ENCODE measurements at places on chromosomes 3 and 15.

GRCh38 chr3:59559721-59560435 lies 510.1 kb upstream of the CFAP20DC start:
- peak; percentile 99 for DNase-seq

- no peak for DNase-seq
Measured at GRCh38 chr3:8095724-8096123, 405.9 kb upstream of the LMCD1 start.

GRCh38 chr15:22930782-22931484 lies 49.2 kb downstream of the CYFIP1 start:
- DNase-seq: peak; percentile 32

GRCh38 chr15:89175617-89176191 lies 45.7 kb downstream of the RLBP1 start:
- DNase-seq: no peak

- DNase-seq: no peak
Measured at GRCh38 chr3:46849045-46849631, 14.1 kb downstream of the MYL3 start.

DNA sequence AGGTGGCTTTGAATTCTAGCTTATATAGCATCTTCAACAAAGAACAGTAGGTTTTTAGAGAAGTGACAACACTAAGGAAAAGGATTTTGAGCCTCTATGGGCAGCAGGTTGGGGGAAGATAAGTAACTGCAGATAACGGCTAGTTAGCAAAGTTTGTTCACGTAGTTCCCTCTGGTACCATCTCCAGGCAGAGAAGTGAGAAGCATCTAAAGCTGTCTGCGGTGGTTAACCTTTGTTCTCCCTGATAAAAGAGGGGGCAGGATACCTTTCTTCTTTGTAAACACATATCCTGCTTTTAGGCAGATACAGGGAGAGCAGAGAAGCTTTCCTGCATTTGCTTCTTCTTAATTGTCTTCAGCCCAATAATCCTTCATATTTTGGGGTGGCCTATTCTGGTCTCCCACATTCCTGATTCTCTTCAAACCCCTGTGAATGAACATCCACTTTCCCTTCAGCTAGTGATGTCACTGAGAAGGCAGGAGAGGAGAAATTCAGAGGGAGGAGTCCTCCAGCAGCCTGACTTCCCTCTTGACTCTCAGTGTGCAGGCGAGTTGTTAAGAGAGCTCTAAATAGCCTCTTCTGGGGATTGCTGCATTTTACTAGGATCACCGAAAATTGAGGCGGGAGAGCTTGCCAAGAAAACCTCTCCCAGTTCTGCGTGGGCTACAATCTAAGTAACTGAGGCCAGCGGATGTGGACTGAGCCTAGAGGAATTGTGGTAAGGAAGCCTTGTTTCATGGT lies 393.7 kb upstream of the C2CD4B start:
- DNase-seq: no peak

DNA sequence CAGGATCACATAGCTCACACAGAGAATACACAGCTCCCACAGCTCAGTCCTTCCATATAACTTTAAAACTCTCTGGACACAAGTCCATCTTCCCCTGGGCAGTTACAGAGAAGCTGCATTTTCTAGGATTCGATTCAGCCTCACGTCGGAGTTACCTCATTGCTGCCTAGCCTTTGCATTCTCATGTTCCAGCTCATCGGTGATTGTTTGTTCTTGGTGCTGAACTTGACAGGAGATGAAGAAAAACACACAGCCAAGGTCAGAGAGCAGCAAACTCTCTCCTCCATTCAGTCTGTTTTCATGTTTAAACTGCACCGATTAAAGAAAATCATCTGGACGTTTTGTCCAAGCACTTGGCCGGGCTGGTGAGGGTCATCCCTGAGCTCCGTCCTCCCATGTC lies 375.5 kb upstream of the CFAP20DC start:
- peak; percentile 76 for DNase-seq

- DNase-seq: no peak
Measured at GRCh38 chr3:194462936-194463335, 23.9 kb downstream of the ATP13A3 start.

DNA sequence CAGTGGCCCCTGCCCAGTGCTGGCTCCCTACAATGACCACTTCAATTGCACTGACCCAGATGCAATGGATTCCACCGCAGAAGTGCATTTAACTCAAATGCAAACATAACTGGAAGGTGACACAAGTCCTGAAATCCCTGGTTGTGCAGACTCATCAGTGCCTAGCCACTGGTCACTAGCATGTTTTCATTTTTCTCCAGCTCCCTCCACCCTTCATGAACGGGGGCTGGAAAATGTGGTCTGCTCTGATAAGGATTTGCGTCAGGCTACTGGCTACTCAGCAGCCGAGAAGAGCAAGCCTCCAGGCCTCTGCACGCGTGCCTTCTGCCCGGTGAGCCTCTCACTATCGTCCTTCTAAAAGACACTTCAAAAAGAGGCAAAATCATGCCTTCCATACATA lies 27.4 kb upstream of the FURIN start:
- DNase-seq: no peak

DNA sequence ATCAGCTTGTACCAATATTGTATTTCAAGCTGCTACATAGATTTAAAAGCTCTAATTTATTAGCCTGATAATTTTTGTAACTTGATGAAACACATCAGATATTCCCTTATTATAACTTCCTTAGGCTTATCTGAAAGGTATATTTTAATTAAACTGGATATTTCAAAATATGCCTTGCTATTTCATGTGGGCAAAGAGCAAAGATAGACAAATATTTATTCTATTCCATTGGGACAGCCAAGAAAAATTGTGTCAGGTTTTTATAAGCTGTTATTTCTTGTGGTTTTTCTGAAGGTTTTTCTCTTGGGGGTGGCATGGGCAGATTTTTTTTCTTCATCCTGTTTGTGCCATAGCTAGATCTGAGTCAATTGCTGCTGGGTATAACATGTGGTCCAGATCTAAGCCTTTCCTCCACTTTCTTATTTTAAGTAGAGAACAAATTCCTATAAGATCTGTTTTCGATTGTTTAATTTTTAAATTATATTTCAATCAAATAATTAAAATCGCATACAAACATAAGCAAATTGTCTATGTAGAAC lies 249.5 kb downstream of the NAALADL2 start:
- no peak for DNase-seq

- no peak for DNase-seq
Measured at GRCh38 chr3:152291238-152291637, 22.5 kb downstream of the MBNL1 start.

DNA sequence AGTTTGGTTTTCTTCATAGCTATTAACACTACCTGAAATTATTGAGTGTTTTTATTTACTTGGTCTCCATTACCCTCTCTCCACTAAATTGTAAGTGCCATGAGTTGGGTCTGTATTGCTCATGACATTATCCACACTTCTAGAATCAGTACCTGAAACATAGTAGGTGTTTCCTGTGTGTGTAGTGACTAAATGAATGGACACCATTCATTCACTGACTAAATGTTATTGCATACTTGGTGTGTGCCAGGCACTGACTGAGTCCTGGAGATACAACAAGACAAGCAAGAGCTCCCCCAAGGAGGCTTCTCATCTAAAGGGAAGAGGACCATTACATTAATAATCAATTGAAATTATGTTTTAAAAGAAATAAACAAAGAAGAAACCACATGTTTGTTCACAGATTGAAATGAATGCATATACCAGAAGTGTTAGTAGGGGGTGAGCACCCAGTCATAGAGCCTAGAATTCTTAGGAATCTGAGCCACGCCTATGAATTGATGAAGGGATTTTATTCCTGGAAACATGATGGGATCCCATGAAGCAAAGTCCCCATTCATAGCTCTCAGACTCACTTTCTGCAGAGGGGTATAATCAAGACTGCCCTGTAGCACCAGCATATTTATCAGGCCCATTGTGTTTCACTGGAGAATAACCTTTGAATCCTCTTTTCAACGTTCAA lies 31.7 kb upstream of the ATOSA start:
- no peak for DNase-seq

- DNase-seq: no peak
Measured at GRCh38 chr3:196931157-196931556, 11.2 kb downstream of the NCBP2 start.

- DNase-seq: no peak
Measured at GRCh38 chr15:68442041-68442440, 10.1 kb upstream of the ITGA11 start.

DNA sequence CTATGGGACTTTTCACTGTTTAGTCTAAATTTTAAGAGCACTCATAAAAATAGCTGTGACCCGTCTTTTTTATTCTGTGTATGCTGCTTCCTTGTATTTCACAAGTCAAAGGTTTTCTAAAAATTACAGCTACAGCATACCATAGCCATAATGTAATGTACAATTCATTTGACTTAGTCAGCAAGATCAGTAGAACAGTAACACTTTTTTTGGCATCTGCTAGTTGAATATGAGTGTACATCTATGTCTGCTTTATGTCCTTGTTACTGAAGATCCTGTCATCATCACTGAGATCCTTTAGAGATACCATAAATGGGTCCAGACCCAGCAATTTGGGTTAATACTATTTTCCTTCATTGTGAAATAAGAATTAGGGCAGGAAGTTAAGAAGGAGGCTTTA lies 42.2 kb downstream of the CMSS1 start:
- DNase-seq: peak; percentile 93

GRCh38 chr3:46609212-46609721 lies 3.1 kb upstream of the FAM240A start:
- no peak for DNase-seq

DNA sequence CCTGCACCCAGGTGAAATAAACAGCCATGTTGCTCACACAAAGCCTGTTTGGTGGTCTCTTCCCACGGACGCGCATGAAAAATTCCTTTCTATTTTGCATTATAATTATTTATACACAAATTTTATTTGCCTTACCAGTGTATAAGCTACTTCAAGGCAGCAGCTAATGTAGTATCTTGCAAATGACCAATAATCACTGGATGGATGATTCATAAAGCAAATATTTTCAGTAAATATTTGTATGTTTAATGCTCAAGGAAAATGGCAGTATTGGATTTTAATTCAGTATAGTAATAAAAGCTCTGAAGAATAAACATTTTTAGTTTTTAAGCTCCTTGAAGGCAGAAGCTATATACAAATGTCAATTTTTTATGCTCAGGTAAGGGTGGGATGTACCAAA lies 158.7 kb upstream of the NANOGP8 start:
- peak; percentile 7 for DNase-seq

- DNase-seq: no peak
Measured at GRCh38 chr3:129197321-129197720, 13.6 kb upstream of the CNBP start.

GRCh38 chr3:115623044-115623868 lies at the start of gene GAP43:
GAP43 (plus strand) TSS chr3:115623510; CDS start chr3:115623690, 180 bp downstream.
- peak; percentile 68 for DNase-seq

DNA sequence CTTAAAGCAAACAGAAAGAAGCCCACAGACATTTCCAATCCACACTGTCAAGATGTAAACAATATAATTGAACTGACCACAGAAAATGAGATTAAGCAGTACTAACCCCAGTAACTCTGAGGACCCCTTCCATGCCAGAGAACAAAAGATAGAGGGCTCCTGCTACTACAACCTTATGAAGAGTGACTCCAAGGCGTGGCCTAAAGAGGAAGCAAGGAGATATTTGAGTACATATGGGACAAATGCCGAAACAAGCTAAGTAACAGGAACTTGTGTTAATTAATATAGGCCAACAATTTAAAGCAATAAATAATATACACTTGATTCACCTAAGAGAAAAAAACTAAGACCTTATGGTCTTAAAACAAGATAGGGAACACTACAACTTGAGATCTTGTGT lies 25.0 kb upstream of the VPS39 start:
- no peak for DNase-seq

GRCh38 chr15:65055201-65055870 lies 10.1 kb downstream of the SLC51B start:
- DNase-seq: no peak

DNA sequence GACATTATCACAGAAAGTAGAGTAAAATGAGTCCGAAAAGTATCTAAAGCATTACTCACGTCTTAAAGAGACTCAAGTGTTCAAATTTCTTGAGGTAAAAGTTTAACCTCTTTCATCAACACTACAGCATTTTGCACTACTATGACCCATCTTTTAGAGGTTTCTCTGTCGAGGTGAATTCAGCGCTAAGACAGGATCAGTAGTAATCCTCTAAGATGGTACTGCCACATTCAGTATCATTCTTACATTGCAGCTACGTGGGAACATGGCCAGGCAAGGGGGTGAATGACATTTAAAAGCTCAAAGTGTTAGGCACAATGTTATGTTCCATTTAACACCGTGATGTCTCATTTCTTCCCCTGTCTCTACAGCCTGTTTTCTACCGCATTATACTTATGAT lies 210.8 kb downstream of the FMN1 start:
- DNase-seq: no peak

Measured in foreskin keratinocyte (primary cell).